ENCODE measurements at places on chromosomes 12 and 14.

DNA sequence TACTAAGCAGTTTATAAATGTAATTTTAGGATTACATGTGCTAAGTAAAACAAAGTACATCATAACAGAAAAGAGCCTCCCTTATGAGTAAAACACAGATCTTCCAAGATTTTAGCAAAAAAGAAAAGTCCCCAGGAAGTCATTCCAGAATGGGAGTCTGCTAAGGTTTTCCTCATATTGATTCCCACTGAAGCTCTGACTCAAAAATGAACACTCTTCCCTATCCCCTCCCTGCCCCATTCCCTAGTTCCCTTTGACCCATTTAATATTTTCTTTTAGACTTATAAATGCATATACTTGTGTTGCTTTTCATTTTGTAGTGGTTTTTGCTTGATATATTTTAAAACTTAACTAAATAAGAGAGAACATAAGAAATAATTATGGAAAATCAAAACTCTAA is 40.1 kb downstream of the PTGER2 start:
- no peak for DNase-seq

- no peak for DNase-seq
Measured at GRCh38 chr12:34356233-34356987, 334.1 kb downstream of the ALG10 start.

- DNase-seq: no peak
Measured at GRCh38 chr14:94278731-94279130, 14.3 kb downstream of the SERPINA10 start.

DNA sequence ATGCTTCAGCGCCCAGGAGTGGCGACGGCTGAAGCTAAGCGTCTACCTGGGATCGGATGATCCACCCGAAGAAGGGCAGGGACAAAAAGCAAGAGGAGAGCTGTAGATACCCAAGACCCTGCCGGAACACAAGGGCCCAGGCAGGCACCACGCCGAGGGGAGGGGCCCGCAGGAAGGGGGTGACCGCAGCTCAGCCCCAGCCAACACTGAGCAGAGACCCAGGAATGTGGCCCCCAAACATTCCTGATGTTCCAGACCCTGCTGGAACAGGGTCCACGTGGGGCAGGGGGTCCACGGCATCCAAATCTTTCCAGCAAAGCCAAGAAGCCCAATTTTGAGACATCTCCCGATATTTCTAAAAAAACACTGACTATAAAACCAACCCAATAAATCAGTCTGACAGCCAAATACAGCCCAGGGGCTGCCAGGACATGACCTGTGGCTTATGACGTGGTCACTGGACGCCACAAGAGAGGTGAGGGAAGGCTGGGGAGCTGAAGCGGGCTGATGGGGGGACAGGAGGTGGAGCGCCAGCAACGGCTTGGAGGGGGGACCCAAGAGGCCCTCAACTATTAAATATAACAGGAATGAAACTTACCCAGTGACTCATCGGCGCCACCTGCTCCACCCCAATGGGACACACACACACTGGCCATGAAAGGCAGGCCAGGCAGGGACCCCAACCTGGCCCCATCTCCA is 58.9 kb downstream of the NCOR2 start:
- DNase-seq: no peak

DNA sequence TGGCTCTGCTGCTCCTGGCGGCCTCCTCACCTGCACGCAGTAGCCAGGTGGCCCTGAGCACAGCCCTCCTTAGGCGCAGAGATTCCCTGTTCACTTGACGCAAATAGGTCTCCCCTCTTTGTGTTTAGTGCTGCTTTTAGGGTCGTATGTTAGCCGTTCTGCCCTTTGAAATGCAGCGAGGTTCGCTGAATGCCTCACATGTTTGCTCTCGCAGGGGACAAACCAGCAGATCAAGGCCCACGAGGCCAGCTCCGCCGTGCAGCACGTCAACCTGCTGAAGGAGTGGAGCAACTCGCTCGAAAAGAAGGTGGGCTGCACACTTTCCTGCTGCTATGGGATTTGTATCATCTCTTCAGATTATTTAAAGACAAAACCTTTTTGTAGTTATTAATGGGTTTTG is 31.4 kb upstream of the AMN start:
- DNase-seq: no peak

- no peak for DNase-seq
Measured at GRCh38 chr12:113370923-113371682, 12.7 kb downstream of the PLBD2 start.

DNA sequence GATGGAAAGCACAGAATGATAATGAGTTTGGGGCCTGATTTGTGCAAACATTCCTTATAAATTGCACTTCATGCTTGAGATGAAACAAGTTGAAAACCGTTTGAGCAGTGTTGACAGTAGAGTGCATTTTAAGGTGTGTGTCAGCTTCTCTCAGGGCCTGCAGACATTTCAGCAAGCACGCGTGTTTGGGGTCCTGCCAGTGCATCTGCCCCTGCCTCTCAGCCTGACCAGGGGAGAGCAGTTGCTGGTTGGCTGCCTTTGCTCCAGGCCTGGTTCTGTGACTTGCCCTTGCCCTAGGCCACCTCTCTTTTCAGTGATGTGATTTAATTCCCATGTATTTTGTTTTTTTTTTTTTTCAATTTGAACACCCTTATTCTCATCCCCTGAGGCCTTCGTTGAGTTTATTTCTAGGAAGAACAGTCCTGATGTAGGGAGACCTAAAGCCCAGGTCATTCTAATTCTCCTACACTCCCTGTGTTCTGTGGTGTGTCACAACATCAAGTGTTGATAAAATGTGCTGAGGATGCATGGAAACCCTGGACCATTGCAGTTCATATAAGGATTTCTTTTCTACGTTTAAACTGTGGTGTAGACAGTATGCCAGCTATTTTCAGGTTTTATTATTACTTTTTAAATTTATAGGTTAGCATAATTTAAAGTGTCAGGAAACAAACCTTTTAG is 40.1 kb upstream of the AMN start:
- DNase-seq: no peak

DNA sequence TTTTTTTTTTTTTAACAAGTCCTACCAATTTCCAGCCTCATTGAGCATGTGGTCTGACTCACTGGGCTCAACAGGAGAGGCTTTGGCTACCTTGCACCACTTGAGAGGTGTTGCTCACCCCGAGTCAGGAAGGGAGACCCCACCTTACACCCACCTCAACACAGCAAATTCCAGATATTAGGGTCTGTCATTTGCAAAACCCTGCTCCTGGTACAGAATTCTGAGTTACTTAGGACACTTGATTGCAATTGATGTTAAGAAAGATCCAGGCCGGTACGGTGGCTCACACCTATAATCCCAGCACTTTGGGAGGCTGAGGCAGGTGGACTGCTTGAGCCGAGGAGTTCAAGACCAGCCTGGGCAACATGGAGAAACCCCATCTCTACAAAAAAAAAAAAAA is 14.1 kb downstream of the DGLUCY start:
- DNase-seq: no peak

DNA sequence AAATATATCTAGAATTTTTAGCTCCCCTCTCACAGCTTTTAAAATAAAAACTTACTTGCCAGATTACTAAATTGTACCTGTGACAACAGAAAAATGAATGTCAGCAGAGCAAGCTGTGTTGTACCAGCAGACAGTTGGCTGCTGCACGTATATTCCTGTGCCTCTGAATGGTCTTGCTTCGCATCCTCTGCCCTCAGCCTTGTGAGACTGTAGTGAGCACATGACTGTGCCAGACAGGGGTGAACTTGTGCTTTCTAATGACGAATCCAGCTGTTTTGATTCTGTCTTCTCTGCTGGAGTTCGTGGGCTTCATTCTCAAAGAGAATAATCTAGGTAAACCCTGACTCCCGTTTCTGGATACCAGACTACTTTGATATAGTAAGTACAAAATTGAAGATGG is 58.3 kb upstream of the FRMD6 start:
- DNase-seq: no peak

DNA sequence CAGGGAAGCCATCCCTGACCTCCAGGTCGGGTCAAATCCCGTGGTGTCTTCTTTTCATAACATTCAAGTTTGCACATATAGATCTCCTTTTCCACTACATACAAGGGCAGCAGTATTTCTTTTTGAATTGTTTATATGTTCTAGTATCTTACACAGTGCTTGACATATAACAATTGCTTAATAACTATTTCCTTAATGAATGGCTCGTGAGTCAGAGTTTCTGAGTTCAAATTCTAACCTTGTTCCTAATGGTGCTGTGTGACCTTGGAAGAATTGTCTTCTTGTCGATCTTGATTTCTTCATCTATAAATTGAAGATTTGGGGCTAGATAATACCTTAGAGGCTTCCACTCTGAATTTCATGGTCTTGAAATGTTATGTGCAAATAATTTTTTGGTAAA is 57.2 kb upstream of the PELI2 start:
- no peak for DNase-seq

DNA sequence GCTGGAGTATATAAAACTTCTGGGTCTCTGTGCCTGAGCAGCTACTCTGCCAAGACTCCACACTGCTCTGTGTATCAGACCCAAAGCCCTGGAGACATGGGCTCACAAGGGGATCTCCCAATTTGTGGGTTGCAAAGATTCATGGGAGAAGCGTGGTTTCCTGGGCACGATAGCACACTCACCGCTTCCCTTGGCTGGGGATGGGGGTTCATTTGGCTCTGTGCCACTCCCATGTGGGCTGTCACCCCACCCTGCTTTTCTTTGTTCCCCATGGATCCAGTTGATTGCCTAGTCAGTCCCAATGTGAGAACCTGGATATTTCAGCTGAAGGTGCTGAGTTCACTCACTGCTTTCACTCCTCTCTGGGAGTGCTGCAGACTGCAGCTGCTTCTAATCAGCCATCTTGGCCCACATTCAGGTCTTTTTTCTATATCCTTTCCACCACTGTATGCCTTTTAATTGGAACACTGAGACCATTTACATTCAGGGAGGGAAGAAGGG is 40.0 kb upstream of the PCNX4 start:
- DNase-seq: peak; percentile 58

GRCh38 chr14:61379639-61380184 is 58.3 kb downstream of the PRKCH start:
- DNase-seq: no peak

DNA sequence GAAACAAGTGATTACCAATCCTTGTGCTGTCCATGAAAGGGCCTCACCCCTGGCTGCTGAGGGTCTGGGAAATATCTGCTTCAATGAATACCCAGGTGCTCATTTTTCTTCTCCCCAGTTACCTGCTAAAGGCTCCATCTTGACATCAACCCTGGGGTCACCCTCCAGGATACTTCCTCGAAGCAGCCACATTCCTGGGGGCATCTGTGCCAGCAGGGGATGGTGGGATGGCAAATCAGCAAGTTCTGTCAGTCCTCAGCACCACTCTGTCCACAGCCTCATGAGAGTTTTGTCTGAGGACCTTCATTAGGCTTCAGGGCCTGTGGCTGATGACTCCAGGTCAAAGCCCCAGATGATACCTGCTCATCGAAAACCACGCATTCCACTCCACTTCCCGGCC is 124.8 kb downstream of the ZFP36L1 start:
- DNase-seq: no peak

DNA sequence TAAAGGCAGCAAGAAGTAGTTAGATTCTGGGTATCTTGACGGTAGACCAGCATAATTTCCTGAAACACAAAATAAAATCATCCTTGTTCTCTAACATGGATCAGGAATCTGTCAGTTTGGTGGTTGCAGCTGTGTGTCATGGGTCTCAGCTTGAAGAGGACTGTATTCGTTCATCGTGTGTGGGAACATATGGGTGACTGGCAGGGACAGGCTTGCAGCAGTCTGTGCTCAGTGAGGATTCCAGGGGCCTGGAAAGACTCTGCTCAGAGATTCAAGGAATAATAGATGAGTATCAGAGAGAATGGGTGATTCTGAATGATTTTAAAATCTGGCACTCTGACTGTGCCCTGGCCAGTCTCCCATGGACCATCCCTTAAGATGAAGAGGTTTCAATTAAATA is 421.6 kb downstream of the APAF1 start:
- no peak for DNase-seq

- no peak for DNase-seq
Measured at GRCh38 chr12:112674539-112674938, 117.0 kb upstream of the RPH3A start.

DNA sequence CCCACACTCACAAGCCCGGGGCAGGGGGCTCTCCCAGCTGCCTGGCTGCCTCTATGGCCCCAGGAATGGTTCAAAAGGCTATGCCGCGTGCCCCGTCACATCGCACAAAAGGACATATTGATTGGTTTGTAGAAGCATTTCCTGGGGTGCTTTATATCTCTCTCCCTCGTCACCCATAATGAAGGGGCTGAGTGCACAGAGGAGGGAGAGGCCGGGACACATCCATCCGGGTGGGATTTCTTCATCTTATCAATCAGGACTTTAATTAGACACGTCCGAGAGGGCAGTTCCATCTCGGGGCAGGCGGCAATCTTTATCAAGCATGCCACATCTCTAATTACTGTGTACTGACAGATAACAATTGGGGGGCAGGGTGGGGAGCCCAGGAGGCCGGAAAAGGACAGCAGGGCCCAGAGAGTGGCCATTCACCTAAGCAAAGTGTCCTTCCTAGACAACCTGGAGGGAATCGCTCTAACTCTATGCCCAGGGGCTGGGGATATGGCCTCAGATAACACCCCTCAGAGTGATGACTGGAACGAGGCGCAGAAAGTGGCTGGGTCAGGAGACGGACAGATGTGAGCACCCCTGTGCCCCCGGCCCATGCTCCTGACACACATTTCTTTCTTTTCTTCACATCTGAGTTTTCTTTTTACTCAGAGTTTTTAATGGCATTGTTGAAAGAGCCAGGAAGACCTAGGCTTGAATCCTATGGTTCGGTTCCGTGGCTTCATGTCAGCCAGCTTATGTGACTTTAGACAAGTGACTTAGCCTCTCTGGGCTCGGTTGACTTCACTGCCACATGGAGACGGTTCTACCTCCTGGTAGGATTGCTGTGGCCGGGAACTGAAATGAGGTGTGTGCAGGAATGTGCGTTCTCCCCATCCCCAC is 36.0 kb upstream of the ESRRB start:
- DNase-seq: no peak

DNA sequence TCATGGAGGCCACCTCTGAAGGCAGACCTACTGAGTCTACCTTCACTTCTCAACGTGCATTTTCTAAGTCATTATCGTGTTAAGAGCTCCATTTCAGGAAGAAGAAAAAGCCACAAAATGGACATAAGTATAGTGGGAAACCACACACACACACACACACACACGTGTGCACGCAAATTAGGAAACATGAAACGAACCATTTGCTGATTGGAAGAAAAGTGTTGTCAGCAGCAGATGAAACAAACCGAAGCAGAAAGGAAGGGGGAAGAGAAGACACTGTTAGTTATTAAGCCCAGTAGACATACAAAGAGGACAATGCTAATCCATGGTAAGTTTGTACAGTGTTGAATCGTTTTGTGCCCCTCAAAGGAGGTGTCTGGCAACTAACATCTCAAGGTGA is 9.9 kb upstream of the VPS33A start:
- DNase-seq: no peak

DNA sequence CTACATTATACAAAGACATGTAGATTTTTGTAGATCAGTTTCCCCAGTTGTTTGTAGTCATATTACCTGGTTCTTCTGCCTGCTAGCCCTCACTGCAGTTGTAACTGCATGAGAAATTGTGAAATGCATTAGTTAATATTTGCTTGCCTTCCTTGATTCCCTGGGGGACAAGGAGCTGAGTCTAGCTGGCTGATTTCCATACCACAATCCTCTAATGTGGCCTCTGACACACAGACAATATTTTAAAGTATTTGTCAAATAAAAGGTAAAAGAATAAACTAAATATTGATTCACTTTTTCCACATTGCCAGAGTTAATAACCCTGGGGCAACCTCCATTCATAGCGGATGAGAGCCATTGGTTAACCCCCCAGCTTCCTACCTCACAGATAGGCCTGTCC is 128.8 kb upstream of the TMEM132C start:
- no peak for DNase-seq

- DNase-seq: no peak
Measured at GRCh38 chr14:32077081-32078022, at the start of gene ARHGAP5. ARHGAP5 (plus strand) TSS chr14:32077304; CDS start chr14:32090670, 13,366 bp downstream.

- DNase-seq: no peak
Measured at GRCh38 chr12:67968321-67968720, 20.9 kb upstream of the IFNG-AS1 start.

Data from urinary bladder (tissue), 4 donors.